ENCODE measurements at places on chromosomes 4 and X.

DNA sequence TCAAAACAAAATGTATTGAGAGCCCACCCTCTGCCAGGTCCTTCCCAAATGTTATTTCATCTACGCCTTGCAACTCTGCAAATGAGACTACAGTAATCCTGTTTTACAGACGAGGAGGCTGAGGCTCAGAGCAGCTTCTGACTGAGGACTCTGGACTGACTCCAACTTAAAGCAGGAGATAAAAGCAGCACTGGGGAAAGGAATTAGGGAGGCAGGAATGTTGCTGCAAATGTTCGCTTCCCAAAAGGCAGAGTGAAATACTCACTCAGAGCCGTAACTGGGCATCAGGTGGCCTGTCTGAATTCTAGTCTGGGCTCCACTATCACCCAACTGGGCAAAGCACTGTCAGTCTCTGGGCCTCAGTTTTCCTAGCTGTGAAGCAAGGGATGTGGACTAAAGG, 94.7 kb upstream of the SRD5A3 start:
- DNase-seq: no peak

GRCh38 chr4:38149997-38150671, 189.9 kb downstream of the PTTG2 start:
- DNase-seq: no peak

DNA sequence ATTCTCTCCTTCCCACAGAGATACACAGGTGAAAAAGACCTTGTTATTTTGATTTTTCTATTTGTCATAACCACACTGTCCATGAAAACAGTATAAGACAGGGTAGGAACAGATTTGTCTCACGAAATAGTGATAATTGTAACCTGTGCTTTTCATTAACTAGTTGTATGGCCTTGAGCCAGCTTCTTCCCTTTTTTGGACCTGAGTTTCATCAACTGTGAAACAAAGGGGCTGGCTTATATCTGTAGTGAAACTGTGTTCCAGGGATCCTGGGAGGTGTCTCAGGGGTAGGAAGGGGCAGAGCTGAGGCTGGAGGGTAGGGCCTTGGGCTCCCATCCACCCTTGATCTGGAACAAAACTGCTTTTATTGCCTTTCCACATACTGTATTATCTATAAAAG, 50.9 kb downstream of the MED28 start:
- DNase-seq: no peak

GRCh38 chr4:146222313-146222712, 8.0 kb downstream of the REELD1 start:
- DNase-seq: no peak

- no peak for DNase-seq
These were observed 584.8 kb upstream of the INTU start for GRCh38 chr4:127047930-127048329.

- no peak for DNase-seq
These were observed 51.4 kb downstream of the CD99L2 start for GRCh38 chrX:150847088-150847487.

GRCh38 chrX:1380672-1381233, 11.2 kb downstream of the SLC25A6 start:
- DNase-seq: no peak

DNA sequence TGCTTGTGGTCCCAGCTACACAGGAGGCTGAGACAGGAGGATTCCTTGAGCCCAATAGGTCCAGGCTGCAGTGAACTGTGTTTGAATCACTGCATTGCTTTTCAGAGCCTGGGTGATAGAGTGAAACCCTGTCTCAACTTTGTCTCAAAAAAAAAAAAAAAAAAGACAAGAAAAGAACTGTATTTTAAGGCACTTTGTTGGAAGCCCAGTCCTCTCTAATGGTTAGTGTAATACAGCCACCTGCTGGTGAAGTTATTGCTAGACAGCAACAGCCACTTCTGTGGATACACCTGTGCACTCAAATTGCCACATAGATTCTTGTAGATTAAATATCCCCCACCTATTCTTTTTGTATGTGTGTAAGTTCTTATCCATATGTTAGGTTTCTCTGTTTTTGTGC, 10.1 kb upstream of the FGG start:
- no peak for DNase-seq

DNA sequence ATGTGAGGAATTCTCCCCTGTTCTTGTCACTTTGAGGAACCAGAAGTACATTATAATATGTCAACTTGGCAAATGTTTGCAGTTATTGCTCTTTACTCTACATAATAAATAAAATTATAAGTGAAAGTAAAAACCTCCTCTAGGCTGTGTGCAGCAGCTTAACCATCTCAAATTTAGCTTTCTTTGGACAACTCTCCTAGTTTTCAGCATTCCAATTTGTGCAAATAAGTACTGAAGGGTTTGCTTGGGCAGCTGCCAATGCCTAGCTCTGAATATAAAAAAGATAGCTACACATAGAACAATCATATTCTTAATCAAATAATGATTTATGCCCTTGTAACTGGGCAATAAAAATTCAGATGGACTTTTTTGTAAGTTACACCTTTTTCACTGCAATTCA, 82.5 kb downstream of the GASK1B start:
- no peak for DNase-seq

DNA sequence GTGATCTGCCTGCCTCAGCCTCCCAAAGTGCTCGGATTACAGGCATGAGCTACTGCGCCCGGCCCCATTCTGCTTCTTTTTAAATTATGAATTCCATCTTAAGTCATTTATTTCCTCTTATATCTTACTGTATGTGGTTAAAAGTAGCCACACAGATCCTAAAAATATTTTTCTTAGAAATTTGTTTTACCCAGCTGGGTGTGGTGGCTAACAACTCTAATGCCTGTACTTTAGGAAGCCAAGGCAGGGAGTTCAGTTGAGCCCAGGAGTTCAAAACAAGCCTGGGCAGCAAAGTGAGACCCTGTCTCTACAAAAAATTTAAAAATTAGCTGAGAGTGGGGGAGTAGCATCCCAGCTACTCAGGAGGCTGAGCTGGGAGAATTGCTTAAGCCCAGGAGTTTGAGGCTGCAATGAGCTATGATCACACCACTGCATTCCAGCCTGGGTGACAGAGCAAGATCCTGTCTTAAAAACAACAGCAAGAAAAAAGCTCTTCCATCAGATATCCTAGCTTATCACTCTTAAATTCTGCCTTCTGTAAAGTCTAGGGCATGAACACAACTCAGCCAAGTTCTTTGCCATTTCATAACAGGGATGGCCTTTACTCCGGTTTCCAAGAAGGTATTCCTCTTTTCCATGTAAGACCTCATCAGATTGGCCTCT, 15.1 kb upstream of the AFF1 start:
- no peak for DNase-seq

GRCh38 chr4:123452616-123453015, 56.0 kb downstream of the SPRY1 start:
- no peak for DNase-seq

DNA sequence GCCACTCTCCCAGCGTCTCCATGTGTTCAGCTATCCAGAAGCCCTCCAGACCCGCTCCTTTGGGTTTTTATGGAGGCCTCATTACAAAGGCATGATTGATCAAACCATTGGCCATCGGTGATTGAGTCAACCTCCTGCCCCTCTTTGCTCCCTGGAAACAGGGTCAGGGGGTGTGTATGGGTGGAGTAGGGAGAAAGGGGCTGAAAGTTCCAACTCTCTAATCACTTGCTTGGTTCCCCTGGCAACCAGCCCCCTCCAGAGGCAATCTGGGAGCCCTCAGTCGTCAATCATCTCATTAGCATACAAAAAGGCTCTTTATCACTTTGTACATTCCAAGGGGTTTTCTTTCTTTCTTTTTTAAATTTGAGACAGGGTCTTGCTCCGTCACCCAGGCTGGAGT, 2.3 kb downstream of the TRIM2 start:
- DNase-seq: no peak

DNA sequence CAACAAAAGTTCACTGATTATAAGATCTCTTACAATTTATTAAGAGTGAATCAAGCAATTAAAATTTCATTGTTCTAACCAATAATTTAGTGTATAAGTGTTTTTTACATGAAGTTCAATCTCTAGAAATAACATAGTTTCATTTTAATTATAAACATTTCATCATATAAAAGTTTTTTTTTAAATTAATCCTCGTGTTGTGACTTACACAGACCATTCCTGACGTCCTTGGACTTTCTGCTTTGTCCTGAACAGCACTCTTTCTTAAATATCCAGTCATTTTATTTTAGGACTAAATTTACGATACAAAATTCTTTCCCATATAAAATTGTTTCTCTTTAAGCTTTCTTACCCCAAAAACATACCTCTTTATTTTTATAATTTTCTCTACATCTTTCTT, 841.7 kb upstream of the POU3F4 start:
- no peak for DNase-seq

- no peak for DNase-seq
These were observed 61.3 kb downstream of the ENPP6 start for GRCh38 chr4:184156163-184156920.

- DNase-seq: no peak
These were observed 49.6 kb downstream of the CASP3 start for GRCh38 chr4:184599492-184600135.

DNA sequence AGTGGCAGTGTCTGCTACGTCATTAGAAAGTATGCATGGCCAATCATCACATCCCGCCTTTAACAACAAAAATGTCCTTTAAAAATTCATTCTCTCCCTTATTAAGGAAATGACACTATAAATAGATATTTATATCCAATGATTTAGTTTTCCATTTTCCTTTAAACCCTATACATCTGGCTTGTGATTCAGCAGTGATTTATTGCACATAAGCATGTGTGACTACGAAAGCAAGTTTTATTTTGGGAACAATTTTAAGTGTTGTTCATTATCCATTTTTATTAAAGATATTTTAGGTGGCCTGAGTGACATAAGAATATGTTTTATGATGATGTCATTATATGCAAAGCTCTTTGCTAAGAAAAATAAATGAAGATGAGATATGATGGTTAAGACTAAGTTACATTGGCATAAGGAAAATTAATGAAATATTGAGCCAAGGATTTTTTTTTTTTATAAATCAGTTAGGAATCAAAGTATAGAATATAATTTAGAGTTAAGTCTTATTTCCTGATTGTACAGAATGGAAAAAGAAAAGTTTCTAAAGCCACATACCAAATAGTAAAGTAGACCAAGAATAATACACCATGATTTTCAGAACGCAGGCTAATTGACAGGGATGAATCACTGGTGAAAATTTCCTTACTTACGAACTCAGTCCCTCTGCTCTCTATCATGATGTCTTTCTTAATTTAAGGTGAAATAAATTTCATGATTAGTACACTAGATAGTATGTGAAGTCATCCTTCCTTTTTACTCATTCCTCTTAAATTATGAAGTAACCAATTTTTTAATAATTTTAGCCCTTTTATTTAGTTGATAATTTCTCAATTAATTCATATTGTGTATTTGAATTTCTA, 822.4 kb downstream of the FAT4 start:
- DNase-seq: no peak

GRCh38 chr4:125461676-125462363, 147.1 kb downstream of the FAT4 start:
- DNase-seq: no peak

- DNase-seq: no peak
These were observed 1.8 kb downstream of the PCSK1N start for GRCh38 chrX:48833542-48834138.

- DNase-seq: no peak
These were observed 51.4 kb downstream of the ATOH1 start for GRCh38 chr4:93879919-93880318.

DNA sequence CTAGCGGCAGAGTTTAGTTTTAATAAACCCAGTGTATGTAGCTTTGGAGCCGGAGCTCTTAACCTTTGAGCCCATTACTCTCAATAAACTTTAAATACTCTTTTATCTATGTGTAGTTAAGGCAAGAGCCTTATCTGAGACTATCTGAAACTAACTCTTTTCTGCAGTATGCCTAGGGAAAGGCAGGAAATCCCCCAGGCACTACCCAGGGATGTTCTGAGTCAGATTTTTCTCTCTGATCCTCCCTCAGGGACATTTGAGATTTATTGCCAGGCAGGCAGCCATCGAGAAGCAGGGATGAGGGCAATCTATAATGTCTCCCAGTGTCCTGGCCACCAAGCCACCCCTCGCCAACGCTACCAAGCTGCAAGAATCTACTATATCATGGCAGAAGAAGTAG, 39.1 kb downstream of the HEPH start:
- DNase-seq: no peak

DNA sequence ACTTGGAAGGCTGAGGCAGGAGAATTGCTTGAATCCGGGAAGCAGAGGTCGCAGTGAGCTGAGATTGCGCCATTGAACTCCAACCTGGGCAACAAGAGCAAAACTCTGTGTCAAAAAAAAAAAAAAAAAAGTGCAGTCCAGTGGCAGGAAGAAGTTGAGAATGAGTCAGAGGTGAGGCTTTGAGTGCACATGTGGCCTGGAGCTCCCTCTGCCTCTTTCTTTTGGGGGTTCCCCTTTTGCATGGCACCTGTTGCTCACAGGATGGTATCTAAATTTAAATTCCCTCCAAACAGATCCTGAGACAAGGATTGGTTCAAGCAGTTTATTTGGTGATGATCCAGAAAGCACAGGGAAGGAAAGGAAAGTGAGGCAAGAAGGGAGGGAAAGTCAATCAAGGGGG, 151.4 kb upstream of the STX18 start:
- DNase-seq: no peak

- no peak for DNase-seq
These were observed 315.8 kb downstream of the STIM2 start for GRCh38 chr4:27176400-27176799.

DNA sequence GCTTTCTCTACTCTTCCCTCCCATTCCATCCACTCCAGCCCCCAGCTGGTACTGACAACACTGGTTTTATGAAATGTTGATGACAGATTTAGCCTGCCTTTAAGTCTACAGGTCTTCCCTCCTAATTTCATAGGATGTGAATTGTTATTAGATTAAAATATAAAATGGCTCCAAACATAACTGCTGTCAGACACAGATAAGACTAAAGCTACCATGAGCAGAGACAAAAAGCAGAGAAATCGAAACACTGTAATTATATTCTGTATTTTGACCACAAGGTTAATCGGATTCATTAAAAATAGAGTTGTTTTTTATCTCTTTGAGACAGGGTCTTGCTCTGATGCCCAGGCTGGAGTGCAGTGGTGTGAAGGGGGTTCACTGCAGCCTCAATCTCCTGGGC, 28.3 kb downstream of the SEC24D start:
- no peak for DNase-seq

Measured in activated CD4-positive, alpha-beta T cell treated with anti-CD3 and anti-CD28 coated beads for 24 hours (primary cell).